ENCODE measurements at places on chromosomes 5 and 9.

DNA sequence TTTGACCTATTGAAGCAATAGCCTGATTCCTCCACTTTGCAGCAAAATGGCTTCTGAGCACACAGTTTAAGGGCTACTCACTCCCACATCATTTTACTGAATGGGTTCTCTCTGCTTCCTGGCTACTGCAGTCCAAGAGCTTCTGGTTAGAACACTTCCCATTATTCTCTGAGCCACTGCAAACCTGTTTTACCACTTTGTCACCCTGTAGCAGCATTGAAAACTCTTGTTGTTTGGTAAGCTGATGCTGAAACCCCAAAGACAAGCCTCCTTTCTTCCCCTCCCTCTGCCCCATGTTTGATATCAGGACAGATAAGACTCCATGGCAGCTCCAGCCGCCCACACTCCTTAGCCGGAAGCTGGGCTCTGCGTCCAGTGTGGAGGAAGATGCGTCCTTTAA is 84.4 kb upstream of the RARS1 start:
- DNase-seq = no peak

GRCh38 chr5:45532826-45533624 is 163.2 kb downstream of the HCN1 start:
- DNase-seq = no peak

DNA sequence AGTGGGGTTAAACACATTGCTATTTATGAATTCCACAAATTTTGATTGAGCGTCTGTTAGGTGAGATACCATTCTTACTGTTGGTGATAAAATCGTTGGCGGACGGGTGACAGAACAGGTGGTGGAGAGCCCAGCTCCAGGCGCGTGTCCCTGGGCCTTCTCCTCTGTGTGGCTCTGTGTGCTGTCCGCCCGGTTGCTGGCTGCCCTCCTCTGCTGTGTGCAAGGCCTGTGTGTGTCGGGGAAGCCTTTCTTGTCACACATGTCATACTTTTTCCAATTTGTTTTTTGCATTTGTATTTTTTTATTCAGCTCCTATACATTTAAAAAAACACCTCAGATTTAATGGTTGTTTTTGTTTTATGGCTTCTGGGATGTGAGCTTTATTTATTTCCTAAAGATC is 33.9 kb downstream of the TENT4A start:
- no peak for DNase-seq

DNA sequence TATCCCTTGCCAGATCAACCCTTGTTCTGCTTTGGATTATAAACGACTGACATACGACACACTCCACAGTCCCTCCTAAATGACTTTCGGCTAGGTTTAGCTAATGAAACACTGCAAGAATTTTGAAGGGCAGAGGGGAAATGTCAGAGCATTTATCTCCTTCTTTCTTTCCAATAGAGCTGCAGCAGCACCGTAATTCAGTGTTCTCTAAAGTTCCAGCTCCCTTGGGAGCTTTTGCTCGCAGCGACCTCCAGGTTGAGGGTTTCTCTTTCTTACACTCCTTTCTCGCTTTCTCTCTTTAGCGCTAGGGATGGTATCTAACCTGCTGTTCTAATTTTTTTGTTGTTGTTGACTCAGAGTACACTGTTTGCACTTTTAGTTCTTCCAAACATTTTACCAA is 467.1 kb upstream of the ST8SIA4 start:
- no peak for DNase-seq

DNA sequence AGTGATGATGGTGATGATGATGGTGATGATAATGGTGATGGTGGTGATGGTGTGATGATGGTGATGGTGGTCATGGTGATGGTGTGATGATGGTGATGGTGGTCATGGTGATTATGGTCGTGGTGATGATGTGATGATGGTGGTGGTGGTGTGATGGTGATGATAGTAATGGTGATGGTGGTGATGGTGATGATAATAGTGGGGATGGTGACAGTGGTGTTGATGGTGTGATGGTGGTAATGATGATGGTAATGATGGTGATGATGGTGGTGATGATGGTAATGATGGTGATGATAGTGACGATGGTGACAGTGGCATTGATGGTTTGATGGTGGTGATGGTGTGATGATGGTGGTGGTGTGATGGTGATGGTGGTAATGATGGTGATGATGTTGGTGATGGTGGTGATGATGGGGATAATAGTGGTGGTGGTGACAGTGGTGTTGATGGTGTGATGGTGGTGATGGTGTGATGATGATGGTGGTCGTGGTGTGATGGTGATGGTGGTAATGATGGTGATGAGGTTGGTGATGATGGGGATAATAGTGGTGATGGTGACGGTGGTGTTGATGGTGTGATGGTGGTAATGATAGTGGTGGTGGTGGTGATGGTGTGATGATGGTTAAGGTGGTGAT is 6.5 kb downstream of the STKLD1 start:
- no peak for DNase-seq

DNA sequence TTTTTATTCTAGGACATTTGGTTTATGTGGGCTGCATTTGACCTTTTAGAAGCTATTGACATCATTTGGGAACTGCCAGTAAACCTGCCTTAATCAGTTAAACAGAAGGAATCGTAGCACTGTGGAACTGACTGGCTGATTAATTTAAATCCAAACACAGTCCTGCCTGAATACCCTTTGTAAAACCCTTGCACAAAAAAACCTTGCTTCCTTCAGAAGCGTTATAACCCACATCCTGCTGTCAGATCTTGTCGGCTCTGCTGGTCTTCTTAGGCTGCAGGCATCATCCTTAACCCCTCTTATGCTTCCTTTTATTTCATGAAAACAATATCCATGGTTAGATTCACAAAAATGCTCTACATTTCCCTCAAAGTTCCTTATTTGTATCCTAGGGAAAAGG is 46.3 kb downstream of the PAM start:
- DNase-seq = no peak

- no peak for DNase-seq
Measured at GRCh38 chr5:157460921-157461792, 1.1 kb downstream of the NIPAL4 start.

- peak; percentile 63 for DNase-seq
Measured at GRCh38 chr5:168152660-168153059, 138.8 kb upstream of the WWC1 start.

DNA sequence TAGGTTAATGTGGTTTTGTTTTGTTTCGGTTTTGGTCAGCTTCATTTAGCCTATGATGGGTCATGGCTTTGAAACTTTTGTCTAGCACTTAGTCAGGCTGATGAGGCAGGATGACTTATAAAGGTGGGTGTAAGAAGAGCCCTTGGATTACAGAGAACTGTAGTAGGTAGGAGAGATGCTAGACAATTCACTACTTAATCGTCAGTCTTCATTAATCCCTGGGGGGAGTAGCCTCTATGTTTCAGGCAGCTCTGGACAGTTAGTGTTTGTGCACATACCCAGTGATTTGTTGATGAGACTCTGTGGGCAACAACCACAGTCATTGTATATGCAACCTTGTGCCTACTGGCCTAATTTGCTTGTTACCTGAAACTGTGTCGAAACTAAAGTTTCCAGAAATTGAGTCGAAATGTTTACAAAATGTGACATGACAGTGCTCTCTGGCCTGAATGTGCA is 113.3 kb downstream of the MTREX start:
- DNase-seq = peak; percentile 52

GRCh38 chr5:67363963-67364362 is 167.4 kb upstream of the CD180 start:
- DNase-seq = no peak

- no peak for DNase-seq
Measured at GRCh38 chr9:20442461-20443319, 179.6 kb downstream of the MLLT3 start.

DNA sequence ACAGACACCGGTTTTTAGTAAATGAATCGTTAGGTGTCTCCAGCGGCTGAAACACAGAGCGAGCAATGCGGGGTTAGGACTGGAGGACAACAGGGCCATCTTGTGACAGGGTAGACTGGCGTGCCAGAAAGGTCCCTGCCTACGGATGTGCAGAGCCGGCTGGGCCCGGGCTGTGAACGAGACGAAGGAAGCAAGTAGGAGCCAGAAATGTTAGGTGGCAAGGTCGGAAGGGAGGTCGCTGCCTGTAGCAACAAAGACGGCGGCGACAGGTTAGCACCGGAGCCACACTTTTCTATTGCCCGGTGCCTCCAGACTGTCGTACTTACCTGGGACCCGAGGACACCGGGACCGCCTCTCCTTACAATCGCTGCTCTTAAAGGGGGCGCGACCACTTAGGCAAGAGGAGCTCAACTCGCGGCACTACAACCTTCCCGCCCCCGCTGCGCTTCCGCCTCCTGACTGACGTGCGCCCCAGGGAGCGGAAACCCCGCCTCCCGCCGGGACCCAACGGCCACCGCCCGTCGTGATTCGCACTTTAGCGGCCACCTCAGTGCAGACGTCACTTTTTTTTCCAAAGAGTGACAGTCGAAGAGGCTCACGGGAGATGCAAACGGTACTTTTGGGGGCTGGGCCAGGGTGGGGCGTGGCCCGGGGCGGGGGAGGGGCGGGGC is at the start of gene INIP:
INIP (minus strand) TSS at position 457 of the 671 bp plus-strand sequence. CDS start 1,632 bp downstream, outside the sequence.
- DNase-seq = peak; percentile 95

- peak; percentile 9 for DNase-seq
Measured at GRCh38 chr9:113345190-113345589, 4.2 kb upstream of the BSPRY start.

DNA sequence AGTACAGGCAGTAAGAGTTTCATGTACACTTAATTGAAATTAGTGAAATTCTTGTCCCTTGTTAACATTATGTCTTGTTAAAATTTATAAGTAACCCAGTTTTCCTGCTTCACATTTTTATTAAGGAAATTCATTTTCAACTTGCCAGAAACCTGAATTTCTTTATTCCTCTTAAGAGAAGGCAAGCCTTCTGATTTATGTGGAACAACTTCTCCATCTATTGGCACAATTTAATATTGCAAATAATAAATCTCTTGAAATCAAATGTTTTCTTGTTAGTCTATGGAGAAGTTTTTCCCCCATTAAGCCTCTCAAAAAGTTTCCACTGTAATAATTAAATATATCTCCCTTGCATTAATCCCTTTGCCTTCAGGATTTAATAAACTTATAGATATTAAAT is 33.8 kb upstream of the ACO1 start:
- peak; percentile 5 for DNase-seq

DNA sequence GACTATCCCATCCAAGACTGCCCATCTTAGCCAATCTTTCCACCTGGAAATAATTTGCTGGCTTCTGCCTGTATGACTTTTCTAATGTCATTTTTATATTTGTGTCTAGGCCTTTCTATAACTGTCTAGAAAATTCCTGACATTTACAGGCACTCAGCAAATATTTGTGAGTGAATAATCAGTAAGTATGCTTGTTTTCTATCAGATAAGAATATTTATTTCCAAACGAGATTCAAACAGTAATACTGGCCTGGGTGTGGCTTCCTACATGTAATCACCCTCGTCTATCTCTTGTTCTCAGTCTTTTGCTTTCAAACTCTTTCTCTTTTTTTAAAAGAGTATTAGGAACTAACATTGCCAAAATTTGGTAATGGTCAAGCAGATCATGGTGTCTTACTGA is 466.2 kb downstream of the RAB3C start:
- DNase-seq = no peak

- no peak for DNase-seq
Measured at GRCh38 chr5:80837679-80838078, 122.5 kb upstream of the RASGRF2 start.

- no peak for DNase-seq
Measured at GRCh38 chr5:35826554-35826953, 30.1 kb upstream of the IL7R start.

DNA sequence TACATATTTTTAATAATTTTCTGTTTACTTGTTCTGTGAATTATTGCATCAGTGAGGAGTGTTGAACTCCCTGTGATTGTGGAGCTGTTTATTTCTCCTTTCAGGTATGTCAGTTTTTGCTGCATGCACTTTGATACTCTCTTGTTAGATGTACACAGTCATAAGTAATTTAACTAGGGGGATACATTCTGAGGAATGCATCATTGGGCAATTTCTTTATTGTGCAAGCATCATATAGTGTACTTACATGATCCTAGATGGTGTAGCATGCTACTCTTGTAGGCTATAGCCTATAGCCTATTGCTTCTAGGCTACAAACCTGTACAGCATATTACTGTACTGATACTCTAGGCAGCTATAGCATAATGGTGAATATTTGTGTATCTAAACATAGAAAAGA is 9.5 kb downstream of the DENND4C start:
- no peak for DNase-seq

GRCh38 chr5:134115806-134116175 is 1.3 kb downstream of the TCF7 start:
- DNase-seq = peak; percentile 43

DNA sequence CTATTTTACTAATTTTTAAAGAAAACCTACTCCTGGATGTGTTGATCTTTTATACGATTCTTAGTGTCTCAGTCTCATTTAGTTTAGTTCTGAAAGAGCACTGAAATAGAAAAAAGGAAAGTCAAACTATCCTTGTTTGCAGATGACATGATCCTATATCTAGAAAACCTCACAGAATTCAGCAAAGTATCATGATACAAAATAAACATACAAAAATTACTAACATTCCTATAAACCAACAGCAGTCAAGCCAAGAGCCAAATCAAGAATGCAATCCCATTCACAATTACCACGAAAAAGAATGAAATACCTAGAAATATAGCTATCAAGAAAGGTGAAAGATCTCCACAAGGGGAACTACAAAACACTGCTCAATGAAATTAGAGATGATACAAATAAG is 225.8 kb upstream of the CDH18 start:
- no peak for DNase-seq

- DNase-seq = no peak
Measured at GRCh38 chr5:111928511-111928910, 171.5 kb upstream of the NREP start.

- no peak for DNase-seq
Measured at GRCh38 chr5:149264439-149265067, 7.1 kb upstream of the AFAP1L1 start.

DNA sequence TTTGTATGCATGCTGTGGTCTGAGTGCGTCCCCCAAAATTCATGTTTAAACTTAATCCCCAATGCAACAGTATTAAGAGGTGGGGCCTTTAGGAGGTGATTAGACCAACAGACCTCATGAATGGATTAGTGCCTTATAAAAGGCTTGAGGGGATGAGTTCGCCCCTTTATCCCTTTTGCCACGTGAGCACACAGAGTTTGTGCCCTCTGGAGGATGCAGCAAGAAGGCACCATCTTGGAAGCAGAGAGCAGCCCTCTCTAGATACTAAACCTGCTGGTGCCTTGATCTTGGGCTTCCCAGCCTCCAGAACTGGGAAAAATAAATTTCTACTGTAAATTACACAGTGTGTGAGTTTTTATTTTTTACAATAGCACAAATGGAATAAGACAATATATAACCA is 177.1 kb upstream of the SPRY4 start:
- no peak for DNase-seq

DNA sequence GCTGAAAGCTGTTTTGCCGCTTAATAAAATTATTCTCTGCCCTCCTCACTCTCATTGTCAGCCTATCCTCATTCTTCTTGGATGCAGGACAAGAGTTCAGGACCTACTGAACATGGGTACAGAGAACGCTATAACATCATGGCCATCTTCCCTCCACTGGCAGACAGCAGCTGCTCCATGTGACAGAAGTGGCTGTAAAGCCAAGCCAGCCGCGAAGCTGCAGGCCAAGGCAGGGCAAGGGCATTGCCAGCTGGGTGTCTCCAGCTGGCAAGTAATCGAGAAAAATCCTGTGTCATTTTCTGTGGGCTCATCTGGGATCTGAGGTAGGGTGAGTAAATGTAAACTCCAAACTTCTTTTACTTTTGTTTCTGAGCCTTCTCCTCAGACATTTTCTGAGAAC is 84.8 kb downstream of the SLC25A46 start:
- DNase-seq = no peak

Measured in RPMI7951 (cell line).